ENCODE measurements at places on chromosomes 1 and 21.

- no peak for DNase-seq
Observed at GRCh38 chr1:162215902-162216301, 146.4 kb downstream of the NOS1AP start.

GRCh38 chr1:19232524-19232846, 18.8 kb downstream of the EMC1 start:
- no peak for DNase-seq

GRCh38 chr1:89310505-89310904, 37.8 kb upstream of the GBP5 start:
- DNase-seq: no peak

- no peak for DNase-seq
Observed at GRCh38 chr1:204307334-204307883, 52.3 kb downstream of the PLEKHA6 start.

GRCh38 chr1:79667848-79668696, 661.5 kb upstream of the ADGRL4 start:
- DNase-seq: no peak

GRCh38 chr1:220003610-220004299, 42.5 kb downstream of the EPRS1 start:
- DNase-seq: no peak

GRCh38 chr21:41786509-41786987, 19.7 kb upstream of the RIPK4 start:
- no peak for DNase-seq
